ENCODE measurements at places on chromosomes 6 and 20.

DNA sequence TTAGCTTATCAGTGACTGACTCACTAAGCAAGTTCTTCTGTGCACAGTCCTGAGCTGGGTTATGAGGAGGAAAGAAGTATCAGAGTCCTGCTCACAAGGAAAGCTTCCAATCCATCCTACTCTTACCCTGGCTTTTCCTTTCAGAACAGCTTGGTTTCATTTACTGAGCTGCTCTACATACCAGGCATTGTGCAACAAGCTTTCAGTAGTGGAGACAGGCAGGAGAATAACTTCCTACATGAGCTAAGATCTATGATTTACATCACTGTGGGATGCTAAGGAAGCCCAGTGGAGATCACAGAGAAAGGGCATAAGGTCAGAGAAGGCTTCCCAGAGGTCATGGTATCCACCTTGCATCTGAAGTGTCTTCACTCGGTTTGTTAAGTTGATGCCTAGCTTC is 144.5 kb downstream of the MAP3K7 start:
- no peak for DNase-seq

- peak; percentile 48 for DNase-seq
These were observed 90.5 kb downstream of the MAN1A1 start for GRCh38 chr6:119259027-119259426.

DNA sequence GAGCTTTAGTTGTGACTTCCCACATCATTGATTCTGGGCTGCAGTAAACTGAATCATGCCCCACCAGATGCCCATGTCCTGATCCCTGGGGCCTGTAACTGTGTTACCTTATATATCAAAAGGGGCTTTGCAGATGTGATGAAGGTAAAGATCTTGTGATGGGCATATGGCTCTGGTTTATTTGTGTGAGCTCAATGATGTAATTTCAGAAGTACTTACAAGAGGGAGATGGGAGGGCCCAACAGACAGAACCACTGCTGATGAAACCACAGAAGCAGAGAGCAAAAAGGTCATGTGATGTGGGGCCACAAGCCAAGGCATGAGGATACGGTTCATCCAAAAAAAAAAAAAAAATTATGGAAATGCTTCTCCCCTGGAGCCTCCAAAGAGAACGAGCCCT is 118.7 kb downstream of the TOX2 start:
- no peak for DNase-seq

GRCh38 chr6:1735239-1735803 is 125.6 kb downstream of the FOXC1 start:
- peak; percentile 73 for DNase-seq

DNA sequence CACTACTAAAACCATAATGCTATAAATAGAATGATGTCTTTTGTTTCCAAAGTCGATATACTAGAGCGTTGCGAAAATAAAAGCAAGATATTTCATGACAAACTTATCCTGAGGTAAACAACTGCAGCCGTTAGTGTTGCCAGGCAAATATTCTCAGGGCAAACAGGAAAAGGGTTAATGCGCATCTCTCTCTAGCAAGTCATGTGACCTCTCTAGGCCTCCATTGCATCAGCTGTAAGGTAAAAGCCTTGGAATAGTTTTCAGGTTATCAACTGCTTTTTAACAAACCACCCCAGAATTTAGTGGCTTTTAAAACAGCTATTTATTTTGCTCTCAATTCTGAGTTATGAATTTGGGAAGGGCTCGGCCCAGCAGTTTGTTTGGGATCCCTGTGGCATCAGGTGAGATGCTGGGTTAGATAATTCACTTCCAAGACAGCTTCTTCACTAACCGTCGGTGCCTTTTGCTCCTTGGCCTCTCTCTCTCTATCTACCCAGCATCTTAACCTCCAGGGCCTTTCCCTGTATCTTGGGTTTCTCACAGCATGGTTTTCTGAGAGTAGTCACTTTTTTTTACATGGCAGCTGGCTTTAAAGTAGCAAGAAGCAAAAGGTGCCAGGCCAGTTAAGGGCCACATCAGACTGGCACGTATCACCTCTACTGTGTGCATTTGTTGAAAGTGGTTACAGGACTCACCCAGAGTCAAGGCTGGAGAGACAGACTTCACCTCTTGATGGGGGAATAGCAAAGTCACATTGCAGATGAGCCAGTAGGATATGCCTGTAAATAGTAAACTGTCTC is 39.2 kb upstream of the LTV1 start:
- DNase-seq, result no peak

DNA sequence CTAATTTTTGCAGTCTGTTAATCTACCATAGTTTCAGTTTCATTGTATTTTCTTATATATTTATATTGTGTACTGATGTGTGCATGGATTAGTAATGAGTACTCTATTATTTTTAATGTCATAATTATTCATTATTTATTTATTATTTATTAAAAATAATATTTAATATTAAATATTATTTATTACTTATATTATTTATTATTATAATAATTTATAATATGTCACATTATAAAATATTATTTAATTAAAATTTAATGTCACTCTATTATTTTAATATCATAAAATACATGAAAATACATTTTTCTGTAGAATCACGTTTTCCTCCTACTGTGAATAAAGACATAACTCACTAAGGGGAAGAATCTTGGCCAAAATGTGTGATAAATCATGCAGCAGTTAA is 30.5 kb downstream of the POM121L2 start:
- no peak for DNase-seq

GRCh38 chr6:117393045-117393444 is 32.7 kb downstream of the ROS1 start:
- DNase-seq, result no peak

- no peak for DNase-seq
These were observed 4.7 kb downstream of the PCMTD2 start for GRCh38 chr20:64260239-64260638.

- DNase-seq, result no peak
These were observed 59.0 kb upstream of the TFB1M start for GRCh38 chr6:155373276-155373675.

GRCh38 chr6:38517005-38517404 is 122.7 kb downstream of the BTBD9 start:
- no peak for DNase-seq

GRCh38 chr20:35767683-35768481 is 3.9 kb upstream of the PHF20 start:
- no peak for DNase-seq

GRCh38 chr6:146700078-146700686 is 101.4 kb downstream of the ADGB start:
- peak; percentile 85 for DNase-seq

- no peak for DNase-seq
These were observed 278.0 kb downstream of the ESR1 start for GRCh38 chr6:152085451-152085921.

GRCh38 chr6:80527552-80528052 is 421.1 kb downstream of the BCKDHB start:
- peak; percentile 74 for DNase-seq

- DNase-seq, result peak; percentile 91
These were observed 1.0 kb upstream of the PCIF1 start for GRCh38 chr20:45933266-45934045.

All from HT-29 (cell line).